Effector memory CD8-positive, alpha-beta T cell (primary cell): ENCODE measurements at places on chromosomes 4 and X.
A peak's percentile ranks its signal among the peaks of the same experiment; 100 is the strongest.

DNA sequence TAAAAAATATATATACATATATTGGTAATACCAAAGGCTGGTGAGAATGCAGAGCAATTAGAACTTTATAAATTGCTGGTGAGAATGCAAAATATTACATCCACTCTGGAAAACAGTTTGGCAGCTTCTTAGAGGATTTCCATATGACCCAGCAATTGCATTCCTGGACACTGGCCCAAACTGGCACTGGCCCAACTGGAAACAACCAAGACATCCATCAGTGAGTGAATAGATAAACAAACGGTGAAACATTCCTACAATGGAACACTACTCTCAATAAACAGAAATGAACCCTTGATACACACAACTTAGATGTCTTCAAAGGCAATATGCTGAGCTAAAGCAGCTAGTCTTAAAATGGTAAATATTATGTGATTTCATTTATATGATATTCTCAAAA is 524.2 kb downstream of the IQCM start:
- no peak for DNase-seq

GRCh38 chrX:11113731-11114130 is 2.6 kb downstream of the HCCS start:
- no peak for DNase-seq

GRCh38 chrX:2427147-2427546 is 73.6 kb downstream of the DHRSX start:
- DNase-seq: no peak

GRCh38 chr4:139900964-139901376 is 235.4 kb downstream of the MGST2 start:
- no peak for DNase-seq

- no peak for DNase-seq
These were observed 41.0 kb downstream of the CD99L2 start for GRCh38 chrX:150857453-150857852.

DNA sequence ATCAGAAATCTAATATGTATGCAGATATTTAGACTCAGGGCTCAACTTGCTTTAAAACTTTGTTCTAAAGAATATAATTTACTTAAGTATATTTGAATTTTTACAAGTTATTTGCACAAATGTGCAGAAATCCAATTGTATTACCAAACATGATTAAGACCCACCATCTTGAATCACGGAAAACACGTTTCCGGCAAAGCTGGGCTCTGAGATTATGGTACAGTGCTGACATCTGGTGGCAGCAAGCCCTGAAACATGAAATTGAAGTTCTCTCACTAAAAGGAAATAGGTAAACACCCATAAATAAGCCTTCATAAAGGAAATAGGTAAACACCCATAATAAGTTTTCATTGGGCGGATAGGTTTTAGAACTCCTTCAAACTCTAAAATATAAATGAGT is 98.3 kb upstream of the MAOA start:
- peak; percentile 50 for DNase-seq

DNA sequence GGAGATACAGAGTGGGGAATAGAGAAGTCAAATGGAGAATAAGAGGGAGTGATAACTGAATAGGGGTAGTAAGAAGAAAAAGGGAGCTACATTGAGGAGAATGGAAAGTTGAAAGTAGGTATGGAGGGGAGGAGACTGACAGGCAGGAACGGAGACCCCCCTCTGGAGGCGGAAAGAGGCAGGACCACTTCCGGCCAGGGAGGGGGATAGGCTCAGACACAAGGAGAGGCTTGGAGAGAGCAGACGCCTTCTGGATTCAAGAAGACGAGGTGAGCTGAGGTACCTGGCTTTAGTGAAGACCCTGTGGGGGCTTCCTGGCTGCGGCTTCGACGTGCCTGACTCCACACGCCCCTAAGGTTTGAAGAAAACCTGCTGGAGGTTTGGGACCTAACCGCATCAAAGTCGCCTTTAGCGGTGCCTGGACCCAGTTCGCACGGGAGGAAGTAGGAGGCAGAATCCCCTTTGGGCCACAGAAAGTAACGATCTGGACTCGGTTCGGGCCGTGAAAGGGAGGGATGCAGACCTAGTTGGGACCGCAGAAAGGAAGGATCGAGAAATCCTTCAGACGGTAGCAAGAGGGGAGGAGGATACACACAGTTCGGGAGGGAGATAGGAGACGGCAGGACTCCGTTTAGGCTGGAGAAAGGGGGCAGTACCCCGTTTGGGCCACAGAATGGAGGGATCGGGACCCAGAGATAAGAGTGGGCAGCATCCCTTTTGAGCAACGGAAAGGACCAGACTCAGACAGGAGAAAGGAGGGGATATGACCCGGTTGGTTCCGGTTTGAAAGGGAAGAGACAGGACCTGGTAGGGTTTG is at the start of gene TRO:
TSS of gene TRO (plus strand) at position 215 of the 817 bp plus-strand sequence. CDS start 1,423 bp downstream, outside the sequence.
- no peak for DNase-seq

GRCh38 chr4:35818520-35818919 is 425.8 kb downstream of the ARAP2 start:
- DNase-seq: no peak

- no peak for DNase-seq
These were observed 17.0 kb downstream of the GPAT3 start for GRCh38 chr4:83552924-83553323.

DNA sequence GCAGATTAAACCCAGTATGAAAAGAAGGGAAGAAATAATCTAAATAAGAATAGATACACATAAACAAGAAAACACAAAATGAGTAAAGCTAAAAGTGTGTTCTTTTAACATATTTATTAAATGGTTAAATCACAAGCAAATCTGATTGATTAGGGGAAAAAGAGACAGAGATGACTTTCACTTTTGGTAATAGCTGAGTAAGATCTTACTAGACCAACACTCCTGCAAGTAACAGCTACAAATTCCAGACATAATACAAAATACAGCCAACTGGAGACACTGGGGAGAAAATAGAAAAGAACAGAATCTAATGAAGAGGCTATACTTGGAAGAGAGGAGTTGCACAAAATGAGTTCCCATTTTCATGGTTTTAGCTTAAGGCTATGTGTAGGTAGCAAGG is 33.5 kb downstream of the OR13H1 start:
- DNase-seq: no peak

DNA sequence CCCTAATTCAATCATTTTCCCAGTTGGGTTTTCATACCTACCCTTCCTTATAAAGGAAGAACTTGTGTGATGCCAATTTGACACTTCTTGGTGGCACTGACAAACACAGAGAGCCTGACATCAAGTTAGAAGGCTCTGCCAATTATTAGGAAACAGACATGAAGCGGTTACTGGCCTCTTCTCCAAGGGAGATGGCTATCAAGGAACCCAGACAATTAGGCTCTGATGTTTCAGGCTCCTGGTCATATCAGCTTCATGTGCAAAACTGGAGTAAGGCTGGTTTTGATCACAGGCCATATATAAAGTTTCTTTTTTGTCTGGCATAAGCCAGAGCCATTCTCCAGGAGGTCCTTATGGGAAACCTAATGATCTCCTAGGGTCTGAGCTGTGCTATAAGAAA is 428 bp downstream of the ARL13A start:
- DNase-seq: no peak

DNA sequence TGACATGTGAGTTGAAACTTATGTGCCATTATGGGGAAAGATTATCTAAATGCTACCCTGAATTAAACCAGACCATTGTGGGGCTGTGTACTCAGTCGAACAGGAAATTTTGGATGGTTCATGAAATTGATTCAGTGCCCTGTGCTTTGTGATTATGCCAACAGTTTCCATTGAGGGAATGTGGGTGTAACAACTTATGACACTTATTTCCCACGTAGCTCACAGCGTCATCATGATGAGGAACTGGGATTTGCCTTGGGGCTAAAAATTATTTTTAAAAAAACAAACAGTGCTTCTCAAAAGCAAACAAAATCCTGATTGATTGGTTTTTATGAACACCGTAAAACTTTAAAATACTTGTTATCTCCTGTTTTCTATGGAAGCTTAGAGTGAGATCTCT is 8.3 kb upstream of the CLTRN start:
- no peak for DNase-seq

GRCh38 chr4:140255467-140255866 is 101.5 kb upstream of the MAML3 start:
- DNase-seq: no peak

- DNase-seq: peak; percentile 49
These were observed 1.5 kb downstream of the FRMPD3 start for GRCh38 chrX:107450823-107451509.

DNA sequence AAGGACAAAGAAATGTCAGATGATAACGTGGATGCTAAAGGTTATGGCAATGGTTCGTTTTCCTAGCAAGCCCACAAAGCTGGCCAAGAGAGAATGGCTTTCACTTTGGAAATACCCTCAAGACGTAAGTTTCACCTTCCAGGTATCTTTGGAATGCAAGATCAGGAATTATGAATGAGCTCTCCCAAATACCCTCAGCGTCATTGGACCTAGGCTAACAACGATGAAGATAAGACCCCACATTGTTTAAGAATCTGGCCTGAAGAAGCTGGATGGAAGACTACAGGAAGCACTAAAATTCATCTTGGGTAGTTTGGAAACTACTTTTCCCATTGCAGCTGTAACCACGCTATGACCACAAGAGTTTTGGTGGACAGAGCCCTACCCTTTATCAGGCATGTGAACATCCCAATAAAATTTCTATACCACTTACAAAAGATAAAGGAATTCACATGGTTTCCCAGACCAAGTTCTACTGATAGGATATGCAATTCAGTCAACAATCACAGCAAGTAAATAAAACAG is 111.9 kb downstream of the KDR start:
- no peak for DNase-seq

- DNase-seq: no peak
These were observed 581.8 kb downstream of the NLGN4X start for GRCh38 chrX:5646818-5647217.

- no peak for DNase-seq
These were observed 8.1 kb upstream of the KLHL2 start for GRCh38 chr4:165199286-165199685.

DNA sequence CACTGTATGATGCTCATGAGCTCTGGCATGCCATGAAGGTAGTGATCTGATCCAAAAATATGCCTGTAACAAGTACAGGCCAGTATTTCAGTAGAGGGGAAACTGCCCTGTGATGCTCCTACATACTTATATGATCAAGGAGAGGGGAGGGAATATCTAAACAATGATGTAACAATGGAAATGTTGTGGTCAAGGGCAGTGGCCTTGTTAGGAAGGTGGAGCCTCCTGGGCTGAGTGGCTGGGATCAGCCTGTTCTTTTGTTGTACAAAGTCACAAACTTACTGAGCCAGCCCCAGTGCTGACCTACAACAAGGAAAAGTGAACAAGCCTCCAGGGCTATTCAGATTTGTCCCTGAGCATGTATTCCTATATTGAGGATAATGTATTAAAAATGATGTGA is 70.3 kb downstream of the ANXA10 start:
- DNase-seq: no peak

DNA sequence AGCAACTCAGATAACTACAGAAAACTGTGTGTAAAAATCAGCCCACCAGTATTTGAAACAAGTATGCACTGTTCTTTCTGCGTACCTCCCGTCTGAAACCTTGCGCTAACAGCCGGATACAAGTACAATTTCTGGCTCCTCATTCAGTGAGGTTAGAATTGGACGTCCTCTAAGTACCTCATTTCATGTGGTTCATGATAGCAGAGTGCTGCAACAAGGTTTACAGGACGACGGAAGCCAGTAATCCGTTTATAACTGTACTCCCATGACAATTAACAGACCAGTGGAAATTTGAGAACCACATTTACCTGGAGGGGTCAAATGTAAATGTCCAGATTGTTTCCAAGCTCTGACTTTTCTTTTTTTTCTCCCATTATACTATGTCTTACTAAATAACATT is 52.9 kb upstream of the TENM3 start:
- no peak for DNase-seq

GRCh38 chr4:150971901-150972300 is 43.2 kb downstream of the LRBA start:
- DNase-seq: no peak

GRCh38 chr4:16860516-16860915 is 37.9 kb downstream of the LDB2 start:
- no peak for DNase-seq

GRCh38 chr4:146522869-146523205 is 1.1 kb upstream of the SLC10A7 start:
- no peak for DNase-seq

- DNase-seq: no peak
These were observed 507 bp downstream of the MFAP3L start for GRCh38 chr4:170025523-170026252.

- no peak for DNase-seq
These were observed 3.9 kb downstream of the MTHFD2L start for GRCh38 chr4:74161666-74162450.

DNA sequence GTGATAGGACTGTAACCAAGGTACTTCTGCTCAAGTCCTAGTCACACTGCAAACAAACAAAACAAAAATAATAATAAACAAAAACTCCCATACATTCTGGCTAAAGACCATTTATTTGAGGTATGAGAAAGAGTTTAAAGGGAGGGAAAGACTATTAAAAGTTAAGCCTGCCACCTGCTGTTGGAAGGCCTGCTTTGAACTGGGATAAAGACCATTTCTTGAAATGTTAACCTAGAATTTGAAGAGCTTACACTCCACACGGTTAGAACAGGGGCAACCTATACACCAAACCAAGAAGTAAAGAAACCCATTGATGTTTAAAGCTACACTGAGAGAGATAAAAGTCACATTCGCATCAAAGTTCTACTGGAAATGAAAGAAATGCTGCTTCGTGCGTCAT is 548.7 kb upstream of the DIPK2B start:
- no peak for DNase-seq

GRCh38 chr4:118814891-118815290 is 21.0 kb downstream of the SEC24D start:
- DNase-seq: no peak

DNA sequence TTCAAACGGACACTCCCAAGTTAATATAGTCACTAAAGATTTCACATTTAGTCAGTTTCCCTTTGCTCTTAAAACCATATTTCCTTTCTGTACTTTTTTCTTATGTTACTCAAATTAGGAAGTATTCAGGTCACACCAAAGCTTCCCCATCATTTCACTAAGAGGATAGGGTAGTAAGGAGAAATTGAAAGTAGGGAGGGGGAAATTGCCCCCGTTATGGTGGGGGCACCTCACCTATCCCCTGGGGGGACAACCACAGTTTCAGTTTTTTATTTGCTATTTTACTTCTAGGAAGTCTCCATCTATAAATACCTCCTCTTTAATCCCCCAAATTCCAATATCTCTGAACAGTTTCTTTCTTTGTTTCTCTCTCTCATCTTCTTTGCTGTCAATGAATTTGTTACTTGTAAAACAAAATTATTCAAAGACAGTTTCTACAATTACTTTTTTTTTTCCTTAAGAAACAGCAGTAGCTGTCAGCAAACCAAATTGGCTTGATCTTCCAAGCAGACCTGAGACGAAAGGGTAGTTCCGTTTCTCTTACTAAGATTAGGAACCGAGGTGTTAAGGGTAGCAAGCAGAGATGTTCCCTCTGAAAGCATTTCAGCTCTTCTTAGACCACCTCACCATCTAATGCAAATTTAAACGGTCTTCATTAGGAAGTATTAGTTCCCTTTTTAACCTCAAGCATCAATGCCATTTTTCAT is 160.2 kb upstream of the KLF3 start:
- no peak for DNase-seq

DNA sequence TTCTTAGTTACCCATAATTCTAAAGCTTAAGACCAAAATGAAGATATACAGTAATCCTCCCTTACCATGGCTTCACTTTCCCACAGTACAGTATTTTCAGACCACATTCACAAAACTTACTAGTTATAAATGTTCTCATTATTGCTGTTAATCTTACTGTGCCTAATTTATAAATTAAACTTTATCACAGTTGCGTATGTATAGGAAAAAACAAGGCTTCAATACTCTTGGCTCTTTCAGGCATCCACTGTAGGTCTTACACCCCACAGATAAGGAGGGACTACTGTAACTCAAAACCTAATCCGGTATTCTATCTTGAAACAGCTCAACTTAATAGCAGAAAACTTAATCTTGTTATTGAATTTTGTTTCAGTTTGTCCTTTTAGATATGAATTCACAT is 3.6 kb downstream of the HMGB2 start:
- DNase-seq: no peak
